ENCODE measurements at places on chromosomes 5 and 9. TPM values are rescaled to one million over a fixed set of nuclear protein-coding genes. Genes with fewer than 3 reads are reported as not detected.

MCIDAS gene
- total RNA-seq = not detected

CDHR2 gene
- total RNA-seq = 1.4 TPM

GNE gene
- total RNA-seq = 19.0 TPM

CCNJL gene
- 1.9 TPM for total RNA-seq

NMUR2 gene
- total RNA-seq = not detected

GHR gene
- 11.7 TPM for total RNA-seq

LTC4S gene
- total RNA-seq = not detected

MCCC2 gene
- 17.8 TPM for total RNA-seq

PCDHGA8 gene
- 0.68 TPM for total RNA-seq

EFNA5 gene
- total RNA-seq = 61.6 TPM

LIFR gene
- 21.0 TPM for total RNA-seq

PRDM9 gene
- total RNA-seq = not detected

GPX8 gene
- total RNA-seq = 11.9 TPM

CCL28 gene
- not detected for total RNA-seq

SPATA9 gene
- total RNA-seq = 0.78 TPM

FBP1 gene
- not detected for total RNA-seq

MORN5 gene
- total RNA-seq = 2.2 TPM

Data from motor neuron (in vitro differentiated cells).